Fibroblast of the aortic adventitia (primary cell): ENCODE measurements at places on chromosomes 7 and 10. TPM values are rescaled to one million over a fixed set of nuclear protein-coding genes. Genes with fewer than 3 reads are reported as not detected.

DNA sequence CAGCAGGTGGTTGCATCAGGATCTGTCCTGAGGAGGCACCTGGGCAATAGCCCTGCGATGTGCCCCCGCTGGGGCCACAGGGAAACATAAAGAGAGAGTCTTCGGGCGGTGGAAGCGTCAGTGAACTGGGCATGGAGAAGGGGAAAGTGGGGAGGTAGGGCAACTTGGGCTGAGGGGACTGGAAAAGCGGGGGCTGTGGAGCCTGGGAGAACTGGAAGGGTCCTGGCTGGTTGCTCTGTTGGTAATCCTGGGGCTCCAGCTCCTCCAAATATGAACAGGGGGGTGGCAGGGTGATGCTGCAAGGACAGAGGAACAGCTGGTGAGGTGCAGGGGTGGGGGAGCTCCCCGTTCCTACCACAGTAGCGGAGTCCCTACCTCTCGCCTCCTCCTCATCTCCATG is 5.2 kb downstream of the NOBOX start:
- DNase-seq: no peak

GRCh38 chr7:157768198-157768597 is 431.4 kb downstream of the DNAJB6 start:
- DNase-seq: no peak

GRCh38 chr7:24042028-24042427 is 242.0 kb upstream of the NPY start:
- DNase-seq: no peak

The LIPN gene
- total RNA-seq: not detected in 2 replicates

The AKR1C4 gene
- not detected in 2 replicates for total RNA-seq

The CHCHD2 gene
- total RNA-seq: 175 and 348 TPM in 2 replicates

The C10orf143 gene
- 0.49 and 2.0 TPM in 2 replicates for total RNA-seq
